HT1080 (cell line): ENCODE measurements at places on chromosomes 4 and X. TPM values are rescaled to one million over a fixed set of nuclear protein-coding genes. Genes with fewer than 3 reads are reported as not detected.

The RLIM gene
- total RNA-seq = 37.7 and 39.8 TPM in 2 replicates

- no peak for DNase-seq
Observed at GRCh38 chr4:101035487-101035886, 311.8 kb downstream of the PPP3CA start.

DNA sequence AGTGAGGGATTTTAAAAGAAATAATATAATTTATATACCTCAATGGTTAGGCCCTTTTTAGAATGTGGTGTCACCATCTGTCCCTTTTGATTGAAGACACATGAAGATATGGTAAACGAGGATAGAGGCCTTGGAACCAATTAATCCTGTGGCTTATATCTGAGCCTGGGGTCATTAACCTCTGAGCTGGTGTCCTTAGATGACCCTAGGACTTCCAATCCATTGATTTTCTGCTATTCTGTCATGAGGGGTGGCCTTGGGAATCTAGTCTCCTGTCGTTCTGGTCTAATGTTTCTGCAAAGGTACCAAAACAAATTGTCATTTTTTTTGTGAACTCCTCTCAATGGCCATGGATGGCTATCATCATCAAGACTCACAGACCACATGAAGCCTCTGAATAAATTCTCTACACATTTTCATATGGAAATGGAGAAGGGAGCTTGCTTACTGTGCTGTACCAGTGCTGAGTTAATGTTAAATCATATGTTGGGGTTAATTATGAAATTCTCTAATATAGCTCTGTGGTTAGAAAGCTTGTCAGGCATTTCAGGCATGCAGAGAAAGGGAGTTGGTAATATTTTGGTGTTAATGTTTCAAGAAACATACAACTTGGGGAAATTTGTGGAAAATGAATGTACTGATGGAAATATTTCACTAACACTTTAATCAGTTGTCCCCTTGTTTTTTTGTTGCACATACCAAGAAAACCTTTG lies 204.2 kb upstream of the IL15 start:
- no peak for DNase-seq

GRCh38 chrX:16870862-16871815 lies 977 bp upstream of the RBBP7 start:
- DNase-seq = no peak

DNA sequence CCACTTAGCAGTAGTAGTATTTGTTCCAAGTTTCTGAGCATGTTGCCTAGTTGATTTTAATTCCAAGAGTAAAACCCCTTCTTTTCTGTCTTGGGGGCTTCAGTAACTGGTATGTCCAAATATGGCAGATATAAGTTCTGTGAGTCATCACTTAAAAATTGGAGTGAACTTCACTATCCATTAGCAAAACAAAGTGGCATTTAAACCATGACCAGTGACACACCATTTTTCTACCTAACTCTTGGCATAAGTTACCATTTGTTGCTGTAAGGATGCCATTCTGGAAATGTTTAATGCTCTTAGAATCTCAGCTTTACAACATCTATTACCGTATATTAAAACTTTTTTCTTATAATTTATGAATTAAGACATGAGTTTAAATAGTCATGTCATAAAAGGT lies 102.0 kb downstream of the CBR4 start:
- peak; percentile 68 for DNase-seq

DNA sequence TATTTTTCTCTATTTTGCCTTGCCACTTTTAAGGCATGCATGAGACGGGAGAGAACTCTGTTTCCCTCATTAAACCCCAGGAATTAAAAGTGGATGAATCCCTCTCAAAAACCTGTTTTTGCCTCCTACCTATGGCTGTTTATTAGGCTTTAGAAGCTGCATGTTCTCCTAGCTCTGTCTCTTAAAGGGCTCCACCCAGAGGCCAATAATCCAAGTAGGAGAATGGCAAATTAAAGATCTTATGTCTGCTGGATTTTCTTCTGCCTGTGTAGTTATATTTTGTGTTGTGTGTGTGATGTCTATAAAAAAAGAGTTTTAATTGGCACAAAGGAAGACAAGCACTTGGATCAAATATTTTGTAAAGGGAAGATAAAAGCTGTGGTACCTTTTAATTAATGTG lies 32.4 kb downstream of the MAGEC1 start:
- no peak for DNase-seq

- DNase-seq = no peak
Observed at GRCh38 chr4:2805712-2806389, 13.0 kb downstream of the SH3BP2 start.

The FAM236A gene
- not detected in 2 replicates for total RNA-seq

DNA sequence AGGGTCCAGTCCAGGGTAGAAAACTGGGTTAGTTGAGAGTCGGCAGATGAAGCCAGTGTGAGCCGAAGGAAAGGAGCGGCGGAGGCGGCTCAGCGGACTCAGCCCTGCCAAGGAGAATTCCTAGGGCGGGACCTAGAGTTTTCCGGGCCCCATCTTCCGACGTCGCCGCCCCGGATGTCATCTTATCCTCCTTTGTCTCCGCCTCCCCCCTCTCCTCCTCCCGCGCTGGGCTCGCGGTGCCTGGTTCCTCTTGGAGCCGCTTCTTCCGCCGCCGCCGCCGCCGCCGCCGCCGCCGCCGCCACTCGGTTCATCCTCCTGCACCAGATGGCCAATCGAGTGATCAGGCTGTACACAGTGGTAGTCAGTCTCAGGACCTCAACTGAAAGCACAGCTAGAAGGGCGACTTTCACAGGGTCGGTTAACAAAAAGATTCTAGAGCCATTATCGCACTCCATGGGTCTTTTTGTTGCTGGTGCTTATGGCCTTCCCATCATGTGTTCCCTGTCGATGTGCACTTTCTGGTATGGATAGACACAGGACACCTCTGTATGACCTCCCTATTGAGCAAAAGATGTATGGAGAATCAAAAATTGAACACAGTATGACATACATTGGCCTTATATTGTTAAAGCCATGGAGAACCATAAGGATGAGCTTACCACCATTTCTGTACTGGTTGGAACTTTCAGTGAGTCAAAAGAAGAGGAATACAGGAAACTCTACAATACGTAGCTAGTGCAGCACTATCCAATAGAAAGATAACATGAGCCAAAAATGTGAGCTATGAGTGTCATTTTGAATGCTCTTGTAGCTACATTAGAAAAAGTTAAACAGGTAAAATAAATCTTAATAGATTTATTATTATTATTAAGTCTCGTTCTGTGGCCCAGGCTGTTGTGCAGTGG lies 32.4 kb upstream of the THOC2 start:
- peak; percentile 86 for DNase-seq
